Caco-2 (cell line): ENCODE measurements at places on chromosomes 6 and 20.

DNA sequence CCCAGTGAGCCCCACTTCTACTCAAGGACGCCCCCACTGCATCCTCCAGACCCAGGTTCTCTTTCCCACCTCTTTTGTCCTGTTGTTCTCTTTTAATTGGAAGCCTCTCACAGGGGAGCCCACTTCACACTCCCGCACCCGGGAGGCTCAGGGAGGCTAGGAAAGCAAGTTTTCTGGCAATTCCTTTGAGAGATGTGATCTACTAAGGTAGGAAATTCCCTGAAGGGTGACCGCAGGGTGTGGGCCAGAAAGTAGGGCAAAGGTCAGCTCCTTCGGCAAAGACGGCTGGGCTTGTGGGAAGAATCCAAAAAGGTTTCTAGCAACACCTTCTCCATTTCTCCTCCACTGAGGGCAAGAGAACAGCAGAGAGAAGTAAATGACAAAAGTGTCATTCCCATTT is 98.1 kb upstream of the PTPN1 start:
- no peak for DNase-seq

GRCh38 chr6:156166093-156166492 is 611.1 kb upstream of the ARID1B start:
- no peak for DNase-seq

DNA sequence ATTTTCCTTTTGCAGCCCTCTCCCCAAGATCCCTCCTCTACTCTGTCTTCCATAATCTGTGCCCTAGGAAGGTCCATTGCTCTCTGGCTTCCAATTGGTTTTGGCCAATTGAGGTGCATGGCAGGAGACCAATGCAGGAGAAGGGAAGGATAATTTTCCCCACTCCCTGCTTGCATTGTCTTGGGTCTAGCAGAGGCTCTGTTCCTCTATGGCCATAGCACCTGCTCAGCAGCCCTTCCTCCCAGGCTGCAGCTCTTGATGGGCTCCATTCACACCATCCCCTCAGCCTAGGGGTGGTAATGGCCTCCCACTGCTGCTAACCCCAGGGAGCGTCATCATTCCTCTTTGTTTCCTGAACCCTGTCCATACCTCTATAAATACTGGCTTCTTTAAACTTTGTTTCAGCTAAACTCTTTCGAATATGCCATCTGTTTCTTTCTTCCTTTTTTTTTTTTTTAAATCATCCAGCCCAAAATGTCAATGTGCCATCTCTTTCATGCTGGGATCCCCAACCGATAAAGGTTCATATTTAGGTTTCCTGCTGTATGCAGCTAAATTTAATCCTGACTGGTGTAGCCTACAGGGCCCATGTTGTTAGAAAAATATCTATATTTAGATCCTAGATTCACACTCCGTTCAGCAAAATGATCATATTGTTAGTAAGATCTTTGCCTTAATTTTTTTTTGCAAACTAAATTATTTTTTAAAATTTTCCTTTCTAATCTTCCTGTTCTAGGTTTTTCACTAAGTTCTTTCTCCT is 63.8 kb downstream of the HECA start:
- DNase-seq, result no peak

DNA sequence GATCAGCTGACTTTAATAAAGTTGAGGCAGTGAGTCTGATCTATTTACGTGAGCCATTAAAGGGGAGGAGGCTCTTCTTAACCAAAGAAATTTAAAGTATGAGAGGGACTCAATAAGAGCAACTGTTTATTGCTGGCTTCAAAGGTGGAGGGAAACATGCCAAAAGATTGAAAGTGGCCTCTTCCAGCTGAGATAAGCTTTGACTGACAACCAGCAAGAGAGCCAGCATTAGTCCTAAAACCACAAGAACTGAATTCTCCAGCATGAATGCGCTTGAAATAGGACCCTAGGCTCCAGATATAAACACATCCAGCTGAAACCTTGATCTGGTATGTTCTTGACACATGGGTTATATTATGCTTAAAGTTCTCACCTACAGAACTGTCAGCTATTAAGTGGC is 123.1 kb upstream of the GJE1 start:
- no peak for DNase-seq

GRCh38 chr6:43865932-43866645 is 96.1 kb downstream of the VEGFA start:
- DNase-seq, result no peak

GRCh38 chr6:63509652-63510352 is 62.5 kb upstream of the LOC128125822 start:
- peak; percentile 78 for DNase-seq

DNA sequence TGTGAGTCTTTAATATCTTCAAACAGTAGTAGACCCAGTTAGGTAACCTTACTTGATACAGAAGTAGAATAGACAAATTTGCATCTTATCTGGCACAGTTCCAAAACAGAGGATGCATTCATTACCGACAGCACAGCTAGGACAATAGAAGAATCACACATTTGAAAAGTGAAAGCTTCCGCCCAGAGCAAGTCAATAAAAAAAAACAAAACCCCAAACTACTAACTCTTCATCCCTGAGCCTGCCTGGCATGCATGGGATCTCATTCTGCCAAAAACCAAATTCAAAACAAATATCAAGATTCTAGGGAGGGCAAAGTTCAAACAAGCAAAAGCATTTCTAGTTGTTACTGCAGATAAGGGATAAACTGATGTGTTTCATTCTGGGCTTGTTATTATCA is 235.4 kb downstream of the BTBD9 start:
- no peak for DNase-seq

- DNase-seq, result no peak
Measured at GRCh38 chr20:25090492-25091429, 8.8 kb upstream of the VSX1 start.

DNA sequence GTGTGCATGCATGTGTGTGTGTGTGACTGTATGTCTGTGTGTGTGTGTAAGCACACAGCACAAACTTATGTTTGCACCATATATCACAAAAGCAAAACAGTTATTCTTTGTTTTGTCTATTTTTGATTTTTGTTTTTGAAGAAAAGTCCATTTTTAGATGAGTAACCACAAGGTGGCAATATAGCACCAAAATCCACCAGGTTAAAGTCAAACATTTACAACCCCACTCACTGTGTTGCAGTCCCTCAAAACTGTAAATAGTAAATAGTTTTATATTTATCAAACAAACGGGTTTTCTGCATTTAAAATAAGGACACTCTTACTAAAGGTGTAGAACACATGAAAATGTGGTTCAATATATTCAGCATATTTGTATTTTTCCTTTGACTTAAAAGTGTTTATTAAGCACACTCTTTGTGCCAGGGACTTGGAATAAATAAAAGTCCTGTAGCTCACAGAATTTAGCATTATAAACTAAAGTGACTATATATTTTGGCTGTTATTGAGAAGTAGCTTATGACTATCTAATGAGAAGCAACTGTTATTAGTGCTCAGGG is 118.5 kb downstream of the GFRAL start:
- peak; percentile 11 for DNase-seq

DNA sequence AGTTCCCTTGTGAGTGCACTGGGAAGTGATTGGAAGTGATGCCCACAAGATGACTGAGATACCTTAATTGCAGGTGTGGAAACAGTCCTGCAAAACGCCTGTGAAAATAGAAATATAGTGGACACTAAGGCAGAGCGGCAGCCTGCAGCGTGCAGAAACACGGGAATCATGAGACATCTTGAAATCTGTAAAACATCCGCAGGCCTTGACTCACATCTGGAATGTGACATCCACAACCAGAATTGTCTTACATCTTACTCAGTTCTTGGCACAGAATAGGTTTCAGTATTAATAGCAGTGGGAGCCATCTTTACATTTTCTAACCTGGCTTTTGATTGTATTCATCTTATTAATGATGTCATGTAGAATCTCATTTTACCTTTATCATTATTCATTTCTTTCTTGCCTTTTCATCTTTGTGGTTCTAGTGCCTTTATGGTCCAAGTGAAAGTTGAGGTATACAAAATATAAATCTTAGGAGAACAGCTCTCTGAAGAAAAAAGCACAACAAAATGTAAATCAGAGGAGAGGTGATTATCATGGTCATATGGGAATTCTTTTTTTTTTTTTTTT is 44.6 kb downstream of the CDYL start:
- DNase-seq, result no peak

DNA sequence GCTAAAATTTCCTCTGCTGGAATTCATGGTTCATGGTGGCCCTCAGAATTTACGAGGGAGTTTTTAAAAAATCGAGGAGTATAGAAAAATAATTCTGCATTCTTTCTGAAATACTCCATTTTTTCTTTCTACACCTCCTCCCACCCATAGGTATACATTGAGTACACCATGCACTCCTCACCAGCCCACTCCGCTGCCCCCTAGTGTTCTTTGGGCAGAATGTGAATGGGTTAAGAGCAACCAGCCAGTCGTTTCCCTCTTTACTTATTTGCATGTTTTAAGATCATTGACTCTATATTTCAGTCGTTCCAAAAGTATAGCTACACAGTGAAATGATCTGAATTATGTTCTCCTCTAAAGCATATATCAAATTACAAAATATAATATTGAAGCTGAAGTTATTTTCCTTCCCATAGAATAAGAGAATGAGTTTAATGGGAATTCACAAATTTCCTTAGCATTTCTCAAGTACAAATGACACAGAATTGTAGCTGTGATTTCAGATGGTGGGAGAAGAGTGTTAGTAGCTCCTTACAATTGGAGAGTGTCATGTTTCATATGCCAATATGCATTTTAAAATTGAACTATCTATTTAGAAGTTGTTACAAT is 977.7 kb upstream of the SLC35B3 start:
- DNase-seq, result peak; percentile 56

- DNase-seq, result no peak
Measured at GRCh38 chr20:58918621-58919020, 62.4 kb upstream of the NELFCD start.

DNA sequence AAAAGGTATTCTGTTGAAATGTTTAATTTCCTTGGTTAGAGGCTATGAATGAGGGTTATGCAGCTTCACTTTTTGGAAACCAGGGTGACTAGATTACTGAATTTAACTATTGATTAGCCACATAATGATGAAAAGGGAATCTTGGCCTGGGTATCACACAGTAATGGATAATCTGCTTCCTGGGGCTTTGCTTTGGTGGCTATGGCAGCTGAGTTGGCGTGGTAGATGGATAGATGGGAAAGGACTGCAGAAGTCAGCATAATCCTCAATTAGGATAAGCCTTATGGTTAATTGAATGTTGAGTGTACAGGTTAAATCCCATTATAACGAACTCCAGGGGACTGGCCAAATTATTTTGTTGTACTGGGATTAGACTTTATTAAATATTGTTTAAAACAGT is 5.2 kb downstream of the NCOA3 start:
- no peak for DNase-seq

GRCh38 chr6:511488-512137 is 120.1 kb downstream of the IRF4 start:
- no peak for DNase-seq

GRCh38 chr20:33359399-33360261 is 41.7 kb downstream of the CDK5RAP1 start:
- DNase-seq, result no peak

GRCh38 chr6:36399970-36400369 is 12.5 kb upstream of the ETV7 start:
- DNase-seq, result no peak

DNA sequence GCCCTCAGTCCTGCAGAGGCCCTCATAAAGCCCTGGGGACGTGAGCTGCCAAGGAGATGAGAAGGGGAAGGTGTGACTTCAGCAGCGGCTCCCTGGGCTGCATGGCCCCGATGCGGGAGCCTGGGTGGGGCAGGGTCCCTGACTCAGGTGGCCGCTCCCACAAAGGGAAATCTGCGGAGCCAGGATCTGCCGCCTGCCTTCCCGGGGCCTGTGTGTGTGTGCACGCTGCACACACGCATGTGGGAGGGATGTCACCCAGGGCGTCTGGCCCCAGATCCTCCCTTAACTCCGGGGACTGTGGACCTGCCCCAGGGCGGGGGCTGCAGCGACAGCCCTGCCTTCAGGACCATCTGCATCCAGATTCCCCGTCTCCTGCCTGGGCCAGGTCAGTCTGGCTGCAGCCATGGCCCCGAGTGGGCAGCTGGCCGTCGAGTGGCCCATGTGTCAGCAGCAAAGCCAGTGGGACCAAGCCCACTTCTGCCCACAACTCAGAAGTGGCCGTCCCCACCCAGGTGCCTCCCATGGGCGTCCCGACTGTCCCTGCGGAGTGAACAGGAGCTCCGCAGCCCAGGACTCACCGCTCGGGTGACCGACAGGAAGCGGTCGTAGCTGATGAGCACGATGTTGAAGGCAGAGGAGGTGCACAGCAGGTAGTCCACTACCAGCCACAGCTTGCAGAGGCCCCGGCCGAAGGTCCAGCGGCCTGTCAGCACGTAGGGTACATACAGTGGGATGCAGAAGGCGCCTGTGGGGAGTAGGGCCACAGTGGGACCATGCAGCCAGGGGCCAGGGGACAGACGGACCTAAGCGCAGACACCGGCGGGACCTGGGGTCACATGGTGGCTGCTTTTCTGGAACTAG is 1.9 kb downstream of the HRH3 start:
- no peak for DNase-seq

GRCh38 chr20:12790859-12791258 is 217.9 kb upstream of the SPTLC3 start:
- DNase-seq, result no peak

GRCh38 chr6:106448000-106448426 is 87.5 kb downstream of the CRYBG1 start:
- no peak for DNase-seq

DNA sequence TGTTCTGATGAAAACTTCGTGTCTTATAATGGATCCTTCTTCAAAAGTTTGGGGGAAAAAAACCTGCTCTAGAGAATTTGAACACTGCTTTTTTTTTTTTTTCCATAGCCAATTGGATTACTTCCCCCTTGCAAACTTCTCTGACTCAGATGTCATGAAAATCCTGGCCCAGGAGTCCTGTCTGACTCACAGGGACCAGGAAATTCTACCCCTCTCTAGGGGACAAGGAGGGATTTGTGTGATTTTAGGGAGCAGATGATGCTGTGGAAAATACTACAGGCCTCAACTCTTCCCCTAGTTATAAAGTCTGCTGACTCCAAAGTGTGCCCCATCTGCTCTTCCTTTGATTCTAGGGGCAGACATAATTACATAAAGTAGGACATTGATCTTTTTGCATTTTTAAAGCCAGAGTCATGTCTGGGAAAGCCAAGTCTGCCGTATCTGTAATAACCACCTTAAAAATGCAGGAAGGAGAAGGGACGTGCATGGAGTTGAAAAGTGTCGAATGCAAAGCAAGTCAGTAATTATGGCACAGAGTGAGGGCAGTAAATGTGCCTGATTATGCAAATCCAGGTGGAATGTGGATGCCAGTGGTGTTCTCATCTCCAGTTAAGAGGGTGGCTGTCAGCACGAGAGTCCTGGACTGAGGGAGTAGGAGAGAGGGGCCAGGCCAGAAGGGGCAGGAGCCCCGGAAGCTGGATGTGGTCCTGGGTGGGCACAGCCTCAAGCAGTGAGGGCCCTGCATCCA is 144.3 kb upstream of the SULF2 start:
- DNase-seq, result no peak

DNA sequence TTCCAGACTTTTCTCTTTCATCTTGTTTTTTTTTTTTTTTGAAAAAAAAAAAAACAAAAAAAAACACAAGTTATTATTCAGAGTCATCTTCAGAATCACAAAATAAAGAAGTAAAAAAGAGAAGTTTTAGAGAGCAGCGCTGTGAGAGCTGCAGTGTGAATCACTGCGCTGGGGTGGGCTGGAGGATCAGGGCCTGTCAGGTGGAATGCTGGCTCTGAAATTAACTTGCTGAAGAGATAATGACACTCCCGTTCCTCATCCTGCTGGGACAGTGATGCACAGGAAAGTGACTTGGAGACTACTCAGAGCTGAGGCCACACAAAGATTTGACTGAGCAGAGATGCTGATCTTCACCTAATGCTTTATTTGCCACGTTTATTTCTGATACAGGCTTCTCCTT is 42.7 kb upstream of the CLDN20 start:
- DNase-seq, result no peak

GRCh38 chr6:113052506-113052905 is 705.4 kb downstream of the RFPL4B start:
- DNase-seq, result no peak

GRCh38 chr20:20894753-20895152 is 182.3 kb upstream of the RALGAPA2 start:
- DNase-seq, result no peak
